NCI-H524 treated with DMSO at 0.1 percent for 48 hours (cell line): ENCODE measurements at places on chromosomes 2 and 18.

GRCh38 chr18:76985156-76985950 is 147.2 kb downstream of the MBP start:
- DNase-seq = no peak

- DNase-seq = no peak
Observed at GRCh38 chr2:128664499-128664971, 345.9 kb upstream of the HS6ST1 start.

DNA sequence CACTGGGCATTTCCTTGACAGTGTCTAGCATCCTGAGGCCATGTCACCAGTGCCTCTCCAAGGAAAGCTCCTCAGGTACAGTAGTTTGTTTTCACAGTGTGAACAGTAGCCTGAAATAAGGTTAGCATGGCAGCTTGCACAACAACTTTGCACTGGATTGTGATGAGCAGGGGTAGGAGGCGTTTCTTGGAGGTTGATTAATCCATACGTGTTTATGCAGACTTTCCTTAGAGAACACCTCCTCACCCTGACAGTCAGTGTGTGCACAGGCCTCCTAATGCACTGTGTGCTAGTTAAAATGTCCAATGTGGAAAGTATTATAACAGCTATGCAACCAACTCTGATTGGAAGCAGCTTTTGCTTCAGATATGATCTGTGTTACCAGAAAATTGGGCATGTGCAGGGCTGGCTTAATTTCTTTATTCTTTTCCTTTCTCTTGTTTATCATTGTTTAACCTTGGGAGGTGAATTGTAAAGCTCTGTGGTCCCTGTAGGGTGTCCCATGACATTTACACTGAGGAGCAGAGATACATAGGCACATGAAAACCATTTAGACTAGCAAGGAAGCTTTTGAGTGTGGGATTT is 77.2 kb upstream of the LDAH start:
- no peak for DNase-seq

- no peak for DNase-seq
Observed at GRCh38 chr2:44635725-44636124, 274.0 kb downstream of the CAMKMT start.
